Stimulated activated CD4-positive, alpha-beta T cell treated with anti-CD3 and anti-CD28 coated beads, TNF-alpha, amount 100 ng/mL, for 1 hour (primary cell): ENCODE measurements at places on chromosomes 2 and 18.

DNA sequence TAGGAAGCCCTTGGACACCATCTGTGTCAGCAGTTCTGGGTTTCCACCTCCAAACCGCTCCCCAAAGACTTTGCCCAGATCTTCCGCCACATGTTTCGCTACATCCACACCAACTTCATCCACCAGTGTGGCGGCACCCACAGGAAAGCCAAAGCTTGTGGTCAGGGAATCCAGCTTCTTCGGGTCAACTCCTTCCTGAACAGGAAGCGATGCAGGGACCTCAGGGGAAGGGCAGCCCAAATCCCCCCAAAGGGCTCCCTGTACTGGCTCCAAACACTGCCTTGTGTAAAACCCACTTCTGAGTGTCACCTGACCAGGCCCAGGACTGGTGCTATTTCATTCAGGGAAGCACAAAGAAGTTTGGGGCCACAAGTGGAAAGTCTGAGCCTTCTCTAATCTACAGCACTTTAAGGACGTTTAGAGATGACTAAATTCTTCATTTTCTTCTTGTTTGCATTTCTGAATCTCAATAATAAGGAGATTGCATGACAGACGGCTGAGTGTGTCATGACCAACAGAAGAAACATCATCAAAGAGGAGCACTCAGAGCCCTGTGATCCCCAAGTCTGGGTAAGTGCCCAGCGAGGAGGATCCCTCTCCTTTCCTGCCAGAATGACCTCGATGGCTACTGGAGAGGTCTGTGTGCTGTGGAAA lies 20.8 kb downstream of the GAREM2 start:
- no peak for DNase-seq

- no peak for DNase-seq
Observed at GRCh38 chr18:8121942-8122480, 487.2 kb upstream of the RAB12 start.

- DNase-seq = no peak
Observed at GRCh38 chr2:230492107-230492506, 76.1 kb downstream of the SP100 start.

- no peak for DNase-seq
Observed at GRCh38 chr2:218257390-218257981, 3.3 kb upstream of the GPBAR1 start.

DNA sequence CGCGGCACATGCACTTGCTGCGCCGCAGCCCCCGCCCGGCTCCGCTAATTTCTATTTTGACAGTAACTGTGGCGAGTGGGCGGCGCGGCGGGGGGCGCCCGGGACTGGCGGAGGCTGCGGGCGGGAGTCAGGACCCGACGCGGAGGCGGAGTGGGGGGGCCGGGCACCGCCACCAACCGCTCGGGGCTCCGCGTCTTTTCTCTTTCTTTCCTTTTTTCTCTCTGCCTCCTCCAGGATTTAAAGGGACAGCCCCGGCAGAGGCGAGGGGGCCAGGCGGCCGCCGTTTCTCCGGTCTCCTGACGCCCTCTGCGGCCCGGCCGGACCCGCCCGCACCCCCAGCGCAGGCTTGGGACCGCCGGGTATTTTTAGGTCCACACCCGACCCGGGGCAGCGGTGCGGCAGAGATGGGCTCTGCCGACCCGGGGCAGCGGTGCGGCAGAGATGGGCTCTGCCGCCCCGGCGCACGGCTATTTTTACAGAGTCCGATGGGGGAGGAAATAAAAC lies 460 bp upstream of the ZBTB7C start:
- DNase-seq = no peak

- no peak for DNase-seq
Observed at GRCh38 chr2:58812771-58813344, 571.7 kb upstream of the FANCL start.

DNA sequence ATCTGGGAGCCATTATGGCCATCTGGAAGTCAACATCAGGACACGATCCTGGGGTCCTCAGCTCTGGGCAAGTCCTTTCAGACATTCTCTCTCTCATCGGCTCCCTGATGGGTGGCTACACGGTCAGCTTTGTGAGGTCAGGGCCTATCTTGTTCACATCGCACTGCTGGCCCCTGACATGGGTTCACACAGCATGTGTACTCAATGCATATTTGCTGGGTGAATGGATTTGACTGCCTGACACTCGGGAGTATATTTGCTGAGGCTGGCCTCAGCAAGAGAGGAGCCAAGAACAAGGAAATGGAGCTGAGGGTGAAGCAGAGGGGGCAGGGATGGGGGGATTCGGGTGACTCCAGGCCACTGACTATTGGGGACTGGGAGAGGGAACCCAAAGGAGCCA lies 50.5 kb downstream of the SLC4A5 start:
- no peak for DNase-seq

GRCh38 chr2:158221063-158222020 lies 119.7 kb downstream of the UPP2 start:
- DNase-seq = no peak

- DNase-seq = no peak
Observed at GRCh38 chr18:9714266-9715087, 6.4 kb downstream of the RAB31 start.

DNA sequence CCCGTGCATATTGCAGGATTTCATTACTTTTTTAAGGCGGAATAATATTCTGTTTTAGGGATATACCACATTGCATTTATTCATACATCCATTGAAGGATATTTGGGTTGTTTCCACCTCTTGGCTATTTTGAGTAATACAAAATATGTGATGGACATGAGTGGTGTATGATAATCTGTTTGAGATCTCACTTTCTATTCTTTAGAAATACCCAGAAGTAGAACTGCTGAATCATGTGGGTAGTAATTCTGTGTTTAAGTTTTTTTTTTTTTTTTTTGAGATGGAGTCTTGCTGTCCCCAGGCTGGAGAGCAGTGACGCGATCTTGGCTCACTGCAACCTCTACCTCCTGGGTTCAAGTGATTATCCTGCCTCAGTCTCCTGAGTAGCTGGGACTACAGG lies 201.4 kb downstream of the NYAP2 start:
- DNase-seq = no peak

- no peak for DNase-seq
Observed at GRCh38 chr18:58336605-58337004, 292.3 kb downstream of the ALPK2 start.

- DNase-seq = no peak
Observed at GRCh38 chr18:8424481-8424880, 184.8 kb upstream of the RAB12 start.

GRCh38 chr2:162067596-162067995 lies 6.4 kb downstream of the DPP4 start:
- no peak for DNase-seq

DNA sequence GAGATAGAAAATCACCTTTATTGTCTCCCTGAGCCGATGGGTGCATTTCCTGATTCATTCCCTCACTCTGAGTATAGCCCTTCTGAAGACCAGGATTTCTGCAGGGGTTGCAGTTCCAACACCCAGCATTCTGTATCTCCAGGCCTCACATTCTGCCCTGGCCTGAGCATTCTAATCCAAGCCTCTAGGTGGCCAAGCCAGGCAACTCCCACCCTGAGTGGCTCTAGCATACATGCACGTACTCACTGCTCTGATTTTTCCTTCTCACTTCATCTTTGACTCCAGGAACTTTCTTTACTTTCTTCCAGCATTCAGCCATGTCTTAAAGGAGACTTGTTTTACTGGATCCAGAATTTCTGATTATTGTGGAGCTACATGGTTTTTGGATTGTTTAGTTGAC lies 100.7 kb upstream of the STK39 start:
- DNase-seq = no peak

GRCh38 chr2:142734231-142734630 lies 143.2 kb upstream of the KYNU start:
- no peak for DNase-seq

DNA sequence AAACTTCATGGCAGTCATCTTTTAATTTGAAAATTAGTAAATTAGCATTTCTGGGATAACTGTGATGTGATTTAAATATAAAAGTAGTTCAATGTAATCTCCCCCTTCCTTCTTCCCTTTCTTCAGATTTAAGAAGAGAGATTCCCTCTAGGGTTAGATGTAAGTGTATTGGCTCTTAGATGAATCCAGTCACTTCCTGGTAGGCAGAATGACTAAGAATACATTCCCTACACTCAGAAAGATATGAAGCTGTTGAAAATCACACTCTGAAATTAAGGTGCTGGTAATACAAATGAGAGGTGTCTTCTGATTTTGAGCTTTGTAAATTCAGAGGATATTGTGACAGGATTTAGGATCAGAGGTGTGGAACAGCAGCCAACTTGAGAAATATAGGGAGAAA lies 71.6 kb downstream of the TDRD15 start:
- no peak for DNase-seq

DNA sequence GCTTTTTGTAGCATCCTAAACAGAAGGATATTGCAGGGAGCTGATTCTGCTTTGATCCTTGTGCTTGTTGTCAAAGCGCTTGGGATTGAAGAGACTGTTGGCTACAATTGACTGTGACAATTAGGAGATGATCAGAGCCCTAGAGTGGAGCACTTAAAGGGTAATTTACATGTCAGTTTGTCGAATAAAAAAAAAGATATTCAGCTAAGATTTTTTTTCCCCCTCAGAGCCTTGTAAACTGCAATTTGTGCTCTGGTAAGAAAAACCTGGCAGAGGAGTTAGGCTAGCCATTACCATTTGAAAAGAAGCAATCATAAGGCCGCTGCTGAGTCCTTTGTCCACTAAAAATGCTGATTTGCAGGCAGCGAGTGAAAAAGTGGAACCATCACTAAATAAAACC lies 47.8 kb upstream of the ZEB2 start:
- no peak for DNase-seq

DNA sequence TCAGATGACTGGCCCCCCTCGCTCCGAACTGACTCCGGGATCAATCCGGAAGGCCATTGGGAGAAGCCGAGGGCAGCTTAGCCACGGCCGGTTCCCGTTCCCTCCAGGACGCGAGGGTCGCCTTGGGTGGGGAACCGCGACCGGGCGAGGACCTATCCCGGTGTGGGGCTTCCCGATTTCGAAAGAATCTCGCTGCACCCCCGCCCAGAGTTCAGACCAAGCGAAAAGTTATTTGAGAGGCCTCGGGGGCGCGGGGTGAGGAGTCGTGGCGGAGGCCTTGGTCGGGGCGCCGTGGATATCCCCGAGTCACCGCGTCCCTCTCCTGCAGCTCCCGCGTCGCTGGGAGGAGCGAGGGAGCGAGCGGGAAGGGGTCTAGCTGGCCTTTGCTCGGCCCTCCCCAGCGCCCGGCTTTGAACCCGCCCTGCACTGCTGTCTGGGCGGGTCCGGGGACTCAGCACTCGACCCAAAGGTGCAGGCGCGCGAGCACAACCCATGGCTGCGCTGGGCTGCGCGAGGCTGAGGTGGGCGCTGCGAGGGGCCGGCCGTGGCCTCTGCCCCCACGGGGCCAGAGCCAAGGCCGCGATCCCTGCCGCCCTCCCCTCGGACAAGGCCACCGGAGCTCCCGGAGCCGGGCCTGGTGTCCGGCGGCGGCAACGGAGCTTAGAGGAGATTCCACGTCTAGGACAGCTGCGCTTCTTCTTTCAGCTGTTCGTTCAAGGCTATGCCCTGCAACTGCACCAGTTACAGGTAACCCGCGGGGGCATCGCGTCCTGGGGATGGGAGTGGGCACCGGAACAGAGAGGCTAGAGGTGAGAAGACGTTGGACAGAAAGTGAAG lies at the start of gene CYP27A1:
Gene CYP27A1 (plus strand): TSS at position 457 of the 837 bp plus-strand sequence. CDS start 36 bp downstream, at position 493.
- no peak for DNase-seq

GRCh38 chr2:168939918-168940317 lies 38.8 kb downstream of the G6PC2 start:
- DNase-seq = no peak

DNA sequence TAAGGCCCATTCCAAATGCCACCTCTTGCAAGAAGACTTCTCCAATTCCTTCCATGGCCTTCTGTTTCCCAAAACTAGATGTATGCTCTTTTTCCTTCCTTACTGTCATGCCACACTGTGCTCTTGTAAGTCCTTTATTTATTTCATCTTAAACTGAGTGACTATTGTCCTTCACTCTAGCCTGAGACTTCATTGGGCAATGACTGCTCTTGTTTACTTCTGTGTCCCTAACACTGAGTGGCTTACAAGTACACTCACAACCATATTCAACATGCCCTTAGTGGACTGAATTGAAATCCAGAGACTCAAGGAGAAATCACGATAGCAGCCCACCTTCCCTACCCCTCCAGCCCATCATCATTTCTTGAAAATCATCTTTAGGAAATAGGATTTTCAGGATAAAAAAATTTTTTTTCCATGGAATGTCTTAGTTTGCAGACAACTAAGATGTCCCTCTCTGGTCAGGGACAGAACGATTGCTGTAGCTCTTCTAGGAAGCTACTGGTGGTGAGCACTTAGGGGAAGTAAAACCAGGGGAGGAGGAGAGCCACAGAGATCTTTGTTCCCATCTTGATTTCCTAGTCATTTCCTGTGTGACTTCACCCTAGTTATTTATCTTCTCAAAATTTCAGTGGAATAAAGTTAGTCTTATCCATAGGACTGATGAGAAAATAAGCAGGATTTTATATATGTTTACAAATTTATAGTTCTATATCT lies 80.7 kb downstream of the CYRIA start:
- DNase-seq = no peak
